Left colon (tissue), 2 donors: ENCODE measurements at places on chromosomes 5 and 9.

DNA sequence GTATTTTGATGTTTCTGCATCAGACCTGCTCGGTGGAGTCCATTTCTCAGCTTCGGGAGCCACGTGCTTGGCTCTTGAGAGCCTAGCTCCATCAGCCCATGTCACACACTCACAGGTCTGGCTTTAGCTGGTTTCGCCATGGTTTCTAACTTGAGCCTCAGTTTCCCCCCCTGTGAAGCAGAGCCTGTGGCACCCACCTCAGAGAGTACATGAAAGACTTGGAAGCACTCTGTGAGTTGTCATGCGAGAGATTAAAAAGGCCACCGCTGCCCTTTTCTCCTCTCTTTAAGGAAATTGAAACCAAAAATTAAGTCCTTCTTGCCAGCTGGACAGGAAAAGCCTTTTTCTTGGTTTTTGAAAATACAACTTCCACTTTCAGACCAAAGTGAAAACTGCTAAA, 8.8 kb downstream of the TENT4A start:
- no peak for DNase-seq

- DNase-seq, result no peak
These were observed 198.1 kb downstream of the EFNA5 start for GRCh38 chr5:107472620-107473064.

- DNase-seq, result no peak
These were observed 7.3 kb upstream of the RHOBTB3 start for GRCh38 chr5:95723632-95724369.

DNA sequence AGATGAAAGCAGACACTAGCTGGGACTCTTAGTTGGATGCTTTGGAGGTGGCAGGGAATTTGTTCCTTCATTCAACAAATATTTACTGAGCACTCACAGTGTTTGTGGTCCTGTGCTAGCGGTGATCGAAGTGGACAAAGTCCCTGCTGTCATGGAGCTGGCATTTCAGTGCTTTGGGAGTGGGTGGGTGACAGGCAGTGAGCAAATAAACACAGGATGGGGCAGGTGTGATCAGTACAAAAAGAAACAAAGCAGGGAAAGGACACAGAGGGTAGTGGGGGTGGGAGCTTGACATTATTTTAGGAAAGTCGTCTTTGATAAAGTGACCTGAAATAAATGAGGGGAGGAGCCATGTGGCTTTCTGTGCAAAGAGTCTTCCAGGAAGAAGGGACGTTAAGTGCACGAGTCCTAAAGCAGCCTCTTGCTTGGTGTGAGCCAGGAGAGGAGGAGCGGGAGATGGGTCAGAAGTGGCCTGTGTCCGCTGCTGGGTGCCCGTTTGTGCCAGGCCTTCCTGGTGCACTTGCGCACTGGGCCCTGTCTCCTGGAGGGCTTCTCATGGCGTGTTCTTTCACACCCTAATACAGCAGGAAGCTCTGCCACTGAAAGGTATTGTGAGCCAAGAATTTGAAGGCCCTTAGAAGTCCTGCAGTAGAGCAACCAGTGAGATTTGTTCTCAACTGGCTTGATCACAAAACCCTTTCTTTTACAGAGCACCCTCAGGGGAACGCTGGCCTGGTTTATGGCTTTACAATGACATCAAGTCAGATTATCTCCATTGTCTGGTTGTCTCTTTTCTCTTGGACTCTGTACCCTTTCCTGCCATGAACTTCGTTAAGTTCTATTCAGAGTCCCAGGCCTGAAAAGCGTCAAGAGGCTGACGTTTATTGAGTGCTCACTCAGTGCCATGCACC, 14.8 kb downstream of the NDST1 start:
- no peak for DNase-seq

DNA sequence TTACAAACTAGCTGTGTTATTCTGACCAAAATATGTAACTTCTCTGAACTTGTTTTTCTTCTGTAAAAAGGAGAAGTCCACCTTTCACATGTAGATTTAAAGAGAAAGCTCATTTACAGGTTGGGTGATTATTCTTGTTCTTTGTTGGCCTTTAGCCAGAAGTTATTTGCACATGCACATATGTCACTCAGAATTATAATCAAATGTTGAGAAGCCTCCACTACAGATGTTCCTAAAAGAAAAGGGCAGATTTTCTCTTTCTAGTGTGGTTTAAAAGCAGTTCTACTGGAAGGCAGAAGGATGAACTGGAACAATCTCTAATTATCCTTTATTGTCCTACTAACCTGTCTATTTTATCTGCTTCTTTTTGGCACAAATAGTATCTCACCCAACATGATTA, 209.8 kb upstream of the ELAVL2 start:
- no peak for DNase-seq

GRCh38 chr5:71471193-71471592, 15.7 kb downstream of the BDP1 start:
- DNase-seq, result no peak

DNA sequence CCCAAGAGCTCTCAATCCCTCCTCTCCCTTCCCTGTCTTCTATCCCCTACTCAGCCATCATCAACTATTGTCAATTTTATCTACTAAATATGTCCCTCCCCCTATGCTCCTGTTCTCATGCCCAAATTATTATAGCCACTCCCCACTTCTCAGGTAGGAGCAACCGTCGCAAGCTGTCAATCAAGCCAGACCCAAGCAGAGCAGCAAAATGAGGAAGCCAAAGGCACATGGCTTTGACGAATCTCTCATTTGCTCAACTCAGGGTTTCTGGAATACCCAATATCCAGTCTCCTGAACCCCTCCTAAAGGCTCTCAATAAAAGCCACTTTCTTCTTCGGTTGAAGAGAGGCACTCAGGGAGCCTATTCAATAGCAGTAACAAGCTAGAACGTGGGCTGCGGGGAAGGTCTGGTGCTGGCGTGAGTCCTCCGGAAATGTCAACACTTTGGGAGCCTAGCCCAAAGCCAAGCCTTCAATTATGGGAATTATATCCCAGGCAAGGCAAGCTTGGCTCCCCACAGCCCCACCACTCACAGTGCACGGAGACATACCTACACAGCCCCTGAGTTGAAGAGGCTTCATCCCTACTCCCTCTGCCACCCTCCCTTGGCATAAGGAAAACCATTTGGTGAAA, 47.7 kb downstream of the SIL1 start:
- DNase-seq, result no peak

DNA sequence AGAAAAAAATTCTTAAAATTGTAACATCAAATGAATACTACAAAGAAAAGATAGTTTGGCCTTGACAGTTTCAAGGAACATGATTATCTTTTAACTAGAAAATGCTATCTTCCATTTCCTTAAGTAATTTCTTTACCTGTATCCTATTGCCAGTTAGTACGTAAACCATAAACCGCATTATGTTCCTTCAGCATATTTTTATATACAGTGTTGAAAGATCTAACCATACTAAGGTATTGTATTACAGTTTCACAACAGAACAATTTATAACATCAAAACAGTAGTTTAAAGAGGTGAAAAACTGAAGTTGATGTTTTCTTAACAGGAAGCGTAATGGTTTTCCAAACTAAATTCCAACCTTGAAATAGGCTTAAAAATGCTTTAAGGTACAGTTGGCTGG, 45.1 kb downstream of the GLRX start:
- no peak for DNase-seq

DNA sequence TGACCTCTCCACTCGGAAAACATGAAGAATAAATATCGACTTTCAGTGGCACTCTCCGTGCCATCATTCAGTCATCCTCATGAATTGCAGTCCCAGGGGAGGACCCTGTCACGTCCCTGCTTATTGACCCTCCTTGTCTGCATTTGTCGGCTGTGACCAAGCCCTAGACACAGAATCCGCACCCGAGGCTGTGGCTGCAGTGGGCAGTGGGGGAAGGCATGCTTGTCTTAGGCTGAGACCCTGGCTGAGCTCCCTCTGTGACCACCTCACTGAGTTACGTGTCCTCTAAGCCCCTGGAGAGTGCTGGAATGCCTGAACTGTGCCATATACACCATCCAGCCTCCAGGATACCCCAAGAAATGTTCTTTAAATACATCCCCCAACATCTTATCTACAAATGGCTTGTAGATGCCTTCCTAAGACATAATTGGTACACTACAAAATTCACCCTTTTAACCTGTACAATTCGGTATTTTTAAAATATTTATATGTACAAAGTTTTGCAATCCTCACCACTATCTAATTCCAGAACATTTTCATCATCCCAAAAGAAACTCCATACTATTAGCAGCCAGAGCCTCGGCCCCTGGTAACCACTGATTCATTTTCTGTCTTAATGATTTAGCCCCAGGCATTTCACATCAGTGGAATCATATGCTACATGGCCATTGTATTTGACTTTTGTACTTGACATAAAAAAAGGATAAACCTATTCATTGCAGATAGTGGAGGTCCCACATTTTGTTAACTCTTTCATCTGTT, 80.8 kb upstream of the ICE1 start:
- DNase-seq, result no peak

- no peak for DNase-seq
These were observed 82.7 kb downstream of the PARP8 start for GRCh38 chr5:50749181-50749580.

- DNase-seq, result no peak
These were observed 135.6 kb downstream of the ZNF354C start for GRCh38 chr5:179195561-179196404.

GRCh38 chr5:15601274-15601673, 101.3 kb downstream of the FBXL7 start:
- DNase-seq, result no peak

GRCh38 chr5:150024346-150024984, 23.9 kb downstream of the HMGXB3 start:
- DNase-seq, result no peak

DNA sequence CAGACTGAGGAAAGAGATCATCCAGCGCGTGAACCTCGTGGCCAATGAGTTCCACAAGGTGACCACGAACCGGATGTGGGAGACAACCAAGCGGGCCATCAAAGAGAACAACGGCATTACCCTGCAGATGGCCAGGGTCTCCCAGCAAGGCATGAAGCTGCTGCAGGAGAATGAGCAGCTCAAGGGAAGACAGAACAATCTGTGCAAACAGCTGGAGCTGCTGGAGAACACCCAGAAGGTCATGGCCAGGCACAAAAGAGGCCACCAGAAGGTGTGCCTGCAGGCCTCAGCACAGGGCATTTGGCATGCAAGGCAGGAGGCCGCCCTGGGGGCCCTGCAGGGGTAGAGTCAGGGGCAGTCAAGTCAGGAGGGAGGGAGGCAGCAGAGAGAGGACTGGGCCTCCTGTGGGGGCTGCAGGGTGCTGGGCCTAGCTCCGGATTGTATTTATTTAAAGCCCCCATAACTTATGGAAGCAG, 4.2 kb downstream of the PTRH1 start:
- no peak for DNase-seq

- DNase-seq, result no peak
These were observed 143.8 kb upstream of the PPP1R26 start for GRCh38 chr9:135335691-135336181.

GRCh38 chr5:126031989-126032716, 391.1 kb upstream of the GRAMD2B start:
- DNase-seq, result no peak

GRCh38 chr9:81393985-81394811, 295.1 kb downstream of the TLE1 start:
- no peak for DNase-seq

GRCh38 chr5:67305401-67305800, 108.8 kb upstream of the CD180 start:
- DNase-seq, result no peak

DNA sequence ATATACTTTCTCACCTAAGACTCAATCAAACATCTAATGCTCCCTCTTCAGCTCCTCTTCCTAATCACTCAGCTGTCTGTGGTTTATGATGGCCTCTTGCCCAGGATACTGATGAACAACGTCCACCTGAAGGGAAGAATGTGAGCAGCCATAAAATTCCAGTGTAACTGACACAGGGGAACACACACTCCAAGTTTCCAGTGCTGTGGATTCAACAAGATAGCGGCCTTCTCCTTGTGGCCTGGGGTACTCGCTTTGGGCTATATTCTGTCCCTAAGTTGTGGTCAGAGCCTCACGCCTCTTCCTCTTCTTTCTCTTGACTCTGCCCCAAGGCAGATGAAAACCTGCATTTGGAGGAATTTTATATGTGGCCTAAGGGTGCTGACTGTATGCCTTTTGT, 11.7 kb downstream of the B4GALT1 start:
- no peak for DNase-seq

- no peak for DNase-seq
These were observed 92.2 kb upstream of the SLC30A5 start for GRCh38 chr5:69001627-69002026.
